ENCODE measurements at places on chromosomes 3 and 15.

DNA sequence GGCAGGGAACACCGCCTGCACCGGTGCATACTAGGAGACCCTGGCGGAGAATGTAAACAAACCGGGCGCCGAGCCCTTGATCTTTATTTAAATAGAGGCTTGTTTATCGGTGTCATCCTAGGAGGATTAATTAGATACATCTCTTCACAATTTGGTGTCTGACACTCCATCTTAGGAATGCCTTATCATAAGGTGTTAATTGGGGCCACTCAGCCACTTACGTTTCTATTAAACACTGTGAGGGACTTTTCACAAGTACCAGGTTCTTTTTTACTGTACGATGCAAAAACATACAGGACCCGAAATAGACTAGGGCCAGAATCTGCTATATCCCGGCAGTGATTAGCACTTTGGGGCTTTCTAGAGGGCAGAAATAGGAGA is 8.0 kb downstream of the EOMES start:
- no peak for DNase-seq

DNA sequence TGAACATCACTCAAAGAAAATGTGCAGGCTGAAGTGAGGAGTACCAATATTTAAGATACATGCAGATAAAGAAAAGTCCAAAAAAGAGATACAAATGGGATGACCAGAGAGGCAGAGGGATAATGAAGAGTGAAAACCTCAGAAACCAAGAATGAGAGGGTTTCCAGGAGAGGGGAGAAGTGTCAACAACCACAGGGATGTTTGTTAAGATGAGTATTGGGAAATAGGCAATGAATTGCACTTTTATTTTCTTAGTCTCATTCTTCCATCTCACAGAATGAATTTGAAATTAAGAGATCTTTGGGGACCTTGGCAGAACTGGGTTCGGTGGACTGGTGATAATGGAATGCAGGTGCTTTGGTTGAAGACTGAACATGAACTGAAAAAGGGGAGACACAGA is 102.5 kb downstream of the ECT2 start:
- DNase-seq = no peak

- no peak for DNase-seq
These were observed 28.2 kb upstream of the GBE1 start for GRCh38 chr3:81789691-81790090.

DNA sequence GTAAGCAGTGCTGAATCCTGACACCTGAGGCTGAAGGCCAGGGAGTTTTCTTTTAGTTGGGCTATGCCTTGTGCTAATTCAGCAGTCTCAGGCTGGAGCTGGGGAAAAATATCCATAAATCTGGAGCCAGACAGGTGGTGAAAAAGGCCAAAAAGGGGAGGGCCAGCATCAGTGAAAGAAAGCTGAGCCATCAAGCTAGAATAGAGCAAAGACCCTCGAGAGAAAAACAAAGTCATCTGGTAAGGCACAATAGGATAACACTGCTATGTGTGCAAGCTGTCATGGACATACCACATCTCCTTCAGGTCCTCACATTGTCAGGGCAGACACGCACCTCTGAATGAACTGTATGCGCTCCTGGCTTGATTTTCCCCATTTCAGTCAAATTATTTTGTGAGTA is 687.9 kb downstream of the SQOR start:
- no peak for DNase-seq

DNA sequence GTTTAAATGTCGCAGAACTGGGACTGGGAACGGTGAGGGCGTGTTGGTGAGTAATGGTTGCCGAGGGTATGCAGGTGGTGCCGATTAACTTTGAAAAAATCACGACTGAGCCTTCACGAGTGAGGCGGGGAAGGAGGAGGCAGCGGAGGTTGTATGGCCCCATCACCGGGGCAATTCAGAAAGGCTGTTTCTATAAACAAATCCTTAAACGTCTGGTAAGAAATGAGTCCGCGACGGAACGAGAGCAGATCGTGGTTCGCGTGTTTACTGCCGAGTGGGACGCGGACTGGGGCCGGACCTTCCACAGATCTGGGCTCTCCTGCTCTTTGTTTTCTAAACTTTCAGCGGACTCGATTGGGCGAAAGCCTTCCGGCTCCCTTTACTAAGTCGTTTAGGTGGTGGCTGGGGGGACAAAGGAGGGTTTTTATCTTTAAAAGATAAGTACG is 2.7 kb downstream of the IGF1R start:
- DNase-seq = no peak

- no peak for DNase-seq
These were observed 2.2 kb downstream of the KCTD6 start for GRCh38 chr3:58494107-58494506.

- DNase-seq = no peak
These were observed 29.8 kb downstream of the GNB4 start for GRCh38 chr3:179421500-179421899.

DNA sequence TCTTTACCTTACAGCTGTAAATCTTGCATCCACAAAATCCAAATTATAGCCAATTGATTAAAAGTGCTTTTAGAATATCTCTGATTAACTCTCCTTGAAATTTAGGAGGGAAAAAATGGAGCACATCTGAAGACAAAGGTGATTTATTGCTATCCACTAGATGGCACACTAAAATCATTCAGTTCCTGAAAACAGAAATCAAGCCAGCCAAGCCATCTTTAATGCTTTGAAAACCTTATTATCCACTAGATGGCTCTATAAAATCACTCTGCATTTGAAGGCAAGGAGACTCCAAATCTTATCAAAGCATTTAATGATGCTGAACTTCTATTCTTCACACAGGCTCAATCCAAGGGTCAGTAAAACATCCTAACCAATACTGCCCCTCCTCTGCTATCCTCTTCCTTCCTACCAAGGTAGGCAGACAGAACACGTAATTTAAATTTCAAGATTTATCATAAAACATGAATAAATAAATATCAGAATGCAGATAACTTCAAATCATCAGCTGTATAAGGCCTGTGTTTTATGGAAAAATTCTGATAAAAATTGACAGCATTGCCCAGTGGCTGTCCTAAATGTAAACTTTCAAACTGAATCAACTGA is 48.4 kb downstream of the GOLIM4 start:
- peak; percentile 67 for DNase-seq

- DNase-seq = peak; percentile 20
These were observed 23.9 kb upstream of the XIRP1 start for GRCh38 chr3:39216176-39216790.

- no peak for DNase-seq
These were observed 3.5 kb downstream of the PLXND1 start for GRCh38 chr3:129602730-129603560.

- no peak for DNase-seq
These were observed 334.6 kb upstream of the ATP10A start for GRCh38 chr15:26197719-26198118.

- peak; percentile 86 for DNase-seq
These were observed 469.6 kb upstream of the DPPA4 start for GRCh38 chr3:109806929-109807328.

- no peak for DNase-seq
These were observed 44.8 kb downstream of the PEAK1 start for GRCh38 chr15:77375133-77375532.

GRCh38 chr15:51737522-51738305 is at the start of gene LYSMD2:
TSS of gene LYSMD2 (minus strand) at chr15:51737655. CDS start at chr15:51737622, 33 bp downstream.
- peak; percentile 55 for DNase-seq

DNA sequence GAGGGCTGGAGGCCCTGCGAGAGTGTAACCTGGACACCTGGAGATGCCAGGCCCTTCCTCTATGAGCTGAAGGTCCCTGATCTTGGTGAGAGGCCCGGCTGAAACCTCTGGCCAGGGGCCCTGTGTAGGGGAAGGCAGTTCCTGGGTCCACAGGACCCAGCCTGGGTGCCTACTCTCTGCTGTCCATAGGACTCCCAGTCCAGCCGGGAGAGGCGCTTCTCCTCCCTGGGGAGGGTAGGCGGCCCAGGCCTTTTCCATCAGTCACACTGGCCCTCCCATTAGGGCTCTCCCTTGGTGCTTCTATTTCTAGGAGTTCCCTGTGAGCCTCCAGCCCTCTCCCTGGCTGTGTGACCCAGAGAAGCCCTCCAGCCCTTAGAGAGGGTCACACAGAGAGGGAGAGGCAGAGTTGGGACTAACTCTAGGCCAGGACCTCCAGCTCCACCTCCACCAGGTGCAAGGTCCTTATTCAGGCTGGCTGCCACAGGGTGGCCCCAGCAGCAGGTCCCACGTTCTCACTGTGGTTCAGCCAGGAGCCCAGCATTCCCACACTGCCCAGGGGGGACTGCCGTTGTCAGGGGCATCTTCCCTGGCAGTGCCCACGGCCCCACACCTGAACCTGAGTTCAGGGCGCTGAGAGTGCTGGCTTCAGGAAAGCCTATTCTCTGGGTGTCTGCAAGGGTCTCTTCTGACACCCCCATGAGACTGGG is 146.8 kb downstream of the SMAD6 start:
- DNase-seq = no peak

DNA sequence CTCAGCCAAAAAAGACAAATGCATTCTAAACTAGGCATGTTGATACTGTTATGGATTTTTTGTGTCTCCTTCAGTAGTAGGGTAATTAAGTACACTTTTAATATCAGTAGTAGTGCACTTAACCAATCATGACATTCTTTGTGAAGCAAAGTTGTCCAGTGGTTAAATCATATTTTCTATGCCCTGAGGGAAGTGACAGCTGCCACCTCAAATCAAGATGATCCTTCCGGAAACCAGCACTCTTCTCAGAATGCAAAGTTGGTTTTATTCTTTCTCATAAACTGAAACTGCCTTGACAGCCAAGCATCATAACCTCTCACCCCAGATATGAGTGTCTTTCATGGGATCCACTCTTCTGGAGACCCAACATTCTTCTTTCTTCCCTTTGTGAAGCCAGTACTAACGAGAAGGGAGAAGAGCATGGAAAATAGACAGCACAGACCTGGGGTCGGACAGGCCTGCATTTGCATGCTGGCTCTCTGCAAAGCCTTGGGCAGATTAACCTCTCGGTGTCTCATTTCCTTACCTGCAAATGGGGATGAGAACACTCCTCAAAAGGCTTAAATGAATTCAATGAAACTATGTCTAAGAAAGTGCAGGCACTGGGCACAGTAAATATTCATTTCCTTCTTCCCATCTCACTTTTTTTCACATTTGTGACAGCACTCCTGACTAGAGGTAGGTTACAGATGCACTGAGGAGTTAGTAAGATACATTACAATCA is 13.2 kb downstream of the AAGAB start:
- DNase-seq = peak; percentile 91

GRCh38 chr15:77856705-77857346 is 220.7 kb downstream of the TBC1D2B start:
- no peak for DNase-seq

DNA sequence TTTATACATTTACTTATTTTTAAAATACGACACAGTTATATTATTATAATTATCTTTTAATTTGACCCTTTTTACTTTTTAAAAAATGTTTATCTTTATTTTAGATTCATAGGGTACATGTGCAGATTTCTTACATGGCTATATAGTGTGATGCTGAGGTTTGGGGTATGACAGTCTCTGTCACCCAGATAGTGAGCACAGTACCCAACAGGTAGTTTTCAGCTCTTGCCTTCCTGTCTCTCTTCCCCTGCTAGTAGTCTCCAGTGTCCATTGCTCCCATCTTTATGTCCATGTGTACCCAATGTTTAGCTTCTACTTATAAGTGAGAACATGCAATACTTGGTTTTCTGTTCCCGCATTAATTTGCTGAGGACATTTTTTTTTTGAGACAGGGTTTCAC is 21.8 kb upstream of the KCNMB2 start:
- no peak for DNase-seq

- DNase-seq = no peak
These were observed 25.2 kb upstream of the GOLGA6C start for GRCh38 chr15:75232826-75233503.

- no peak for DNase-seq
These were observed 30.4 kb downstream of the SPPL2A start for GRCh38 chr15:50735156-50735555.

- no peak for DNase-seq
These were observed 2.7 kb upstream of the LIPH start for GRCh38 chr3:185555101-185555501.

DNA sequence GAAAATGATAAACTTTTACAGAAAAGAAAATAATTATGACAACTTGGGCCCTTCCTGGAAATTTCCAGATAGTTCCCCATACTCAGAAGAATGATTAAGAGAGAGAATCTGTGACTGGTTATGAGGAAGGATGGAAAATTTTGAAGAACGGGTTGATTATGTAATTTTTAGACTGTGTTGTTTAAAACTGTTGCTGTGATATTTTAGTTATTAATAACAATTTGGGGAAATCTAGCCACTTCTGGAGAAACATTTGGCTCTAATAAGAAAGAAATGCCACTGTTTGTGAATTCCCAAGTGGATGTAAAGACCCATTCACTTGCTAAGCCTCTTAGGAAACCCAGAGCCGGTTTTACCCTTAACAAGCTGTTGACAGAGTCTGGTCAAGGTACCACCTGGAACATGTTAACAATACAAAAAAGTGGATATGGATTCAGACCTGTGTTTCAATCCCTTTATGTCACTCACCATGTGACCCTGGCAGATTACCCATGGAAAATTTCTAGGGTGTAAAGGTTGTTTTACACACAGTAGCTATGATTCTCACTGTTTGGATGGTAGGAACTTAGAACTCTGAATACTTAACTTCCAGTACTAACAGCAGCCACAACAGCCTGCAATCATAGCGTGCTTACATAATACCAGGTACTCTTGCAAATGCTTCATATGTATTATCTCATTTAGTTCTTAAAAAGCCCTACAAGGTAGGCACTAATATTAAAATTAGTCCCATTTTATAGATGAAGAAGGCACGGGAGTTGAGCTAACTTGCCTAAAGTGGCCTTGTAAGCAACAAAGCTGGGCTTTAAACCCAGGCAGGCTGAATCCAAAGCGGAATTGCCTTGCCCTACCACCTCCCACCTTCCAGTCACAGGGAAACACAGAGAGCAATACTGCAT is 32.0 kb downstream of the ZBTB38 start:
- no peak for DNase-seq

DNA sequence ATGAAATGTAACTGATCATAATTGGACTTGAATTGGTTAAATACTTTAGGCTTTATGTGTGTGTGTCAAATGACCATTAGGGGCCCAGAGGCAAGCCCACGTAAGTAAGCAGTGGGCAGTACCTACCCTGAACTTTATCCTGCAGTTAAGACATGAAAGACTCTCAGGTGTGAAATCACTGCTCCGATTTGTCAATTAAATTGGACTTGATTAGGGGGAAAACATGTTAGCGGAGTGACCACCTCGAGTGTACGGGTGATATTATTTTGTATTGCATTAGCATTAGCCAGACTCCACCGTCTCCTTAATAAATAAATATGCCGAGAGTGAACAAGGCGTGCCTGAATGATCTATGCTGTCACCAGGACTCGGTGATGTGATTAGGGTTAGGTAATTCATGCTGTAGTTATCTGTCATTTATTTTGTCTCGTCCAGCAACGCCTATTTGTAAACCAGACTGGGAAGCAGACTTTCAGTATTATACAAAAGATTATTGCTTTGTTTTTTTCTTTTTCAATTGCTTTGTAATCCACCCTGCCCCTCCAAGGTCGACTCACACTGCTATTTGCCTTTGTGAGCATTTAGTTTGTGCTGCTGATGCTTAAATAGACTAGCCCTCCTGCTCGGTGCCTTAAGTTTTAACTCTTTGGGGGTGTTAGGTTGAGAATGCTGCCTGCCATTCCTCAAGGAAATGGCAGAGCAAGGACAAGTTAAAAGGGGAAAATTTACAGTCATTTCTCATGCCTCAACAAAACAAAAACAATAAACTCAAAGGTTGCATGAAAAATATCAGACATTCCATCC is 1.8 kb downstream of the RBMS3 start:
- DNase-seq = no peak
